ENCODE measurements at places on chromosomes 3 and 15. TPM values are rescaled to one million over a fixed set of nuclear protein-coding genes. Genes with fewer than 3 reads are reported as not detected.

- no peak for DNase-seq
These were observed 43.3 kb downstream of the TGFBR2 start for GRCh38 chr3:30649572-30650318.

DNA sequence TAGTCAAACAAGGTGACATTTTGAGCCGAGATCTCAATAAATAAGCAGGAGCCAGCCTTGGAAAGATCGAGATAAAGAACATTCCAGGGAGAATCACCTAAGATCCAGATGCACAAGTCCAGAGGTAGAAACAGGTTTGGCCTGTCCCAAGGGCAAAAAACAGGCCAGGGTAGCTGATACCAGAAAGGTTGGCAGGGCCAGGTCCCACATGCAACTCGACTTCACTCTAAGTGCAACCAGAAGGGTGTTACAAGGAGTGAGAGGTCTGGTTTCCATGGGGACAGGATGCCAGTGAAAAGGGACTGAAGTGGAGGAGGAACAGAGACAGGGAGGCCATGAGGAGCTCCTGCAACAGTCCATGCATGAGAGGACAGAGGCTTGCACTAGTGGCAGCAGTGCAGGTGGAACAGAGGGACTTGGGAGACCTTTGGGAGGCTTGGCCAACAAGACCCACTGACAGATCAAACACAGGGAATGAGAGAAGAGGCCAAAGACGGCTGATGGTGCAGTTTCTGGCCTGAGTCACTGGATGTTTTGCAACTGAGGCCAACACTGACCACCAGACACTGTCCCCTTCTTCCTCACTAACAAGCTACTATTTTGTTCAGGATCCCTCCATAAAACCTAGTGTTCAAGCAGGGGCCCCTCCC, 5.2 kb downstream of the TPRA1 start:
- no peak for DNase-seq

- DNase-seq = no peak
These were observed 438.5 kb upstream of the RGMA start for GRCh38 chr15:93527374-93528050.

DNA sequence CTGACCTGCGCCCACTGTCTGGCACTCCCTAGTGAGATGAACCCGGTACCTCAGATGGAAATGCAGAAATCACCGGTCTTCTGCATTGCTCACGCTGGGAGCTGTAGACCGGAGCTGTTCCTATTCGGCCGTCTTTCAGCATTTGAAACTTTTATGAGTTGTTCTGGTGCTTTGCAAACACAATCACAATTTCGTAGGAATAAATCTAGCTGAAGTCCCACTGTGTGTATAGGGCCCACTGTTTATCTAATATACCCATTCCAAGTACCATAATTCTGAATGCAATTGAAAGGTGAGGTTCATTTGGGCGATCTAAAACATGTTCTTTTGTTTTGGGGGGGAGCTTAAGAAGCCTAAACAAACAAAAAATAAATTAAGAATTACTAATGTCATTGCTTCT, 572.1 kb downstream of the FGF12 start:
- no peak for DNase-seq

DNA sequence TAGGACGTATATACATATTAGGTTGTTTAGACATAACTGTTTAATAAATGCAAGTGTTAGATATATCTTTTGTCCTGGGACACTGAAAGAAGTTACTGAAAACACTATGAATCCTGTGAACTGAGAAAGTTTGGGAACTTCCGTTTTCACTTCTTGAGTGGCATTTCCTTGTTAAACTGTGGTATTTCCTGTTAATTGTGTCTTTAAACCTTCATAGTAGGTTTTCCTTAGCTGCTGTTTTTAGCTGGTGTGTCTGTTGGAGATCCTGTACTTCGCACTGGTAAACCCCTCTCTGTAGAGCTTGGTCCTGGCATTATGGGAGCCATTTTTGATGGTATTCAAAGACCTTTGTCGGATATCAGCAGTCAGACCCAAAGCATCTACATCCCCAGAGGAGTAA, 37.1 kb downstream of the ATP6V1A start:
- no peak for DNase-seq

- no peak for DNase-seq
These were observed 31.4 kb downstream of the ALS2CL start for GRCh38 chr3:46661776-46662766.

FRMD5 gene
- total RNA-seq = 3.2 TPM

- DNase-seq = no peak
These were observed 2.6 kb upstream of the SLC9A9 start for GRCh38 chr3:143850877-143851276.

GRCh38 chr3:58353722-58354553, 21.2 kb downstream of the PXK start:
- peak; percentile 26 for DNase-seq
